ENCODE measurements at places on chromosomes 2 and 18.

DNA sequence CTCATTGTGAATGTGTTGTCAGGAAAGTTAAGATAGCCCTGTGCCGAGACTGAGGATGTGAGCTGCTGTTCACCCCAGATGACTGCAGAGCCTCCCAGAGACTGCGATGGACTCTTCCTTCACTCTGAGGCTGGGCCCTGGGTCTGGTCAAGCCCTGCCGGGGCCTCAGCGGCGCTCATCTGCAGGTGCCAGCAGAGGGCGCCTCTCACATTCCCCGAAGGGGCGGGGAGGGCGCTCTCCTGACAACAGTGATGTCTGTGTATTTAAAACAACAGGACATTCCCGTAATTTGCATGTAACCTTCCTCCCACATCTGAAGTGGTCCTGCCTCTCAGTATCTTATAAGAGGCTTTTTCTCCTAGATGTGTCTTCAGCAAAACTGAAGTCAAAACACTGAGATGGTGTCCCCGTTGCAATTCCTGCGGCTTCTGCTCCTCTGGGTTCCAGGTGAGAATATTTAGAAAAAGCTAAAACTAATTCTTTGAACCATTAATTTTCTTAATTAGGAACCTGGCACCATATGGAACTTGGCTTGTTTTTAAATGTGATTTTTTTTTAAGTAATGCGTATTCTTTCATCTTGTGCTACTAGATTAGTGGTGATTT is 1377.9 kb downstream of the RPIA start:
- peak; percentile 55 for DNase-seq

GRCh38 chr2:111923276-111923804 is 24.9 kb downstream of the MERTK start:
- no peak for DNase-seq

- no peak for DNase-seq
Measured at GRCh38 chr2:31256611-31257382, 22.8 kb downstream of the EHD3 start.

DNA sequence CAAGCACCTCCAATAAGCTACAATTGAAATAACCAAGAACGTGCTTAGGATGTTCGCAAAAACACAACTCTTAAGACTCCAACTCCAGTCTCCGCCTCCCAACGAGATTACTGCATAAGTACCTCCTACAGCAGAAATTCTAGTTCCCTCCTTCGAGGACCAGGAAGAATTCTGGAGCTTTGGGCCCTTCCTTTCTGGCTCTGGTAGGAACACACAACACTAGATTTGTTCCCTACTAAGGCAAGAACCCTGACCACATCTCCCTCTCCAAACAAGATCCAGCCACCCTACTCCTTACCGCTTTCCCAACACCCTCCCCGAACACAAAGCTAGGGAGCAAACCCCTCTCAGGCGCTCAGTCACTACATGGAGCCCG is 721 bp downstream of the ADAM17 start:
- peak; percentile 24 for DNase-seq

DNA sequence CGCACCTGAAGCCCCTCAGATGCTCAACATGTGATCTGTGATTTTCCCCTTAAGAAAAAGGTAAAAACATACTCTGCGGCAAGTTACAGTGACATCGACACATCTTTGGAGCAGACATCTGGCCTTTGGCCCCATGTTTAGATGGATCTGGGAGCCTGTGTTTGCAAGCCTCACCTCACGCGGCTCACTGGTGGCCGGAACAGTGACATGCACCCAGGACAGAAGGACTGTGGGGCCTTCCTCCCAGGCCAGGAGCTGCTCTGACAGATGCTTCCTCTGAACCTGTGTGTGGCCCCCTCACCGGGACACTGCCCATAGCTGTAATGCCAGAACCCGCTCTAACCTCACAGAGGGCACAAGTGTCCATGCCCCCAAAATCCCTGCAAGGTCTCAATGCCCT is 13.1 kb downstream of the PASK start:
- no peak for DNase-seq

DNA sequence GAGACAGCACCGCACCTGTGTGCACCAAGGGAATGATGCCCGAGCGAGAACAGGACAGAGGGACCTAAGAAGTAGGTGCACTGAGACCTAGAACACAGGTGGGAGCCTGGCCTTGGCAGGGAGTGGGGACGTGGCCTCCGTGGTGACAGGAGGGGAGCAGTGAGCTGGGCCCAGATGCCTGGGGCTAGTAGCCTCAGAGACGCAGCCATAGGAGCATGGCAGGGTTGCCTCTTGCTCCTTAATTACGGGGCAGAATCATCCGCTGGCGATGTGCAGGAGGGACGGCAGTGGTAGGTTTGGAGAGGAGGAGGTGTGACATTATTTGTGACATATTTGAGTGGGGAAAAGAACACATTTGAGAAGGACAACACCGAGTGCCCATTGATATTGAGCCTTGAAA is 57.0 kb upstream of the HPCAL1 start:
- DNase-seq: no peak

- no peak for DNase-seq
Measured at GRCh38 chr2:60832621-60833020, 48.8 kb upstream of the REL start.

DNA sequence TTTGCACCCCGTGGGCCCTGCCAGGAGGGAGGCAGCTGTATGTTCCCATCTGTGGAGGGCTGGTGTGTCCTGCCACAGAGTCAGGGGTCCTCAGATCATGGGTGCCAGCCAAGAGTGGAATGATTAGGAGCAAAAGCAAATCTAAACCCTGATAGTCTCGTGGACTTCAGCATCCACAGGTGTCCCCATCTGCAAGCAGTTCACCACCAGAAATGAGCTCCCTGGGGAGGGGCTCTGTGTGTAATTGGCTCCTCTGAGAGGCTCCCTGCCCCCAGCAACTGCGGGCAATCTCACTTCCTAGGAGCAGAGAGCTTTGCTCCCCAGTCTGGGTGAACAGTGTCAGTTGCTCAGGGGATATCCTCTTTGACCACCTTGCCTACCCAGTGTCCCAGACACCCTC is 78.1 kb downstream of the HNRNPLL start:
- DNase-seq: no peak

DNA sequence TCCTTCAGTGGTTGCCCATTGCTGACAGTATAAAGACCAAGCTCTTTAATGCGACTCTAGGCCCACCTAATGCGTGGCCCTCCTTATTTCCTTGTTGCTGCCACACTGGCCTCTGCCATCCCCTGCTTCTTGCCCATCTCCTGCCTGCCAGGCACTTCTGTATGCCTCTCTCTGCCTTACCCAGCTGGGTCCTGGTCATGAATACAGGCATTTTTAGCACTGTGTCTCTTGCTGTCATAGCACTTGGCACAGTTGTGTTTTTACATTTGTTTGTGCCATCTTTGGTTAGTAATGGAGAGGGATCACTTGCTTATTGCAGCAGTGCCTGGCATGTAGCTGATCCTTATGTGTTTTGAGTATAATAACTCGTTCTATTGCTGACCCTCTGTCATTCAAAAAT is 38.7 kb downstream of the MAP4K4 start:
- DNase-seq: no peak

DNA sequence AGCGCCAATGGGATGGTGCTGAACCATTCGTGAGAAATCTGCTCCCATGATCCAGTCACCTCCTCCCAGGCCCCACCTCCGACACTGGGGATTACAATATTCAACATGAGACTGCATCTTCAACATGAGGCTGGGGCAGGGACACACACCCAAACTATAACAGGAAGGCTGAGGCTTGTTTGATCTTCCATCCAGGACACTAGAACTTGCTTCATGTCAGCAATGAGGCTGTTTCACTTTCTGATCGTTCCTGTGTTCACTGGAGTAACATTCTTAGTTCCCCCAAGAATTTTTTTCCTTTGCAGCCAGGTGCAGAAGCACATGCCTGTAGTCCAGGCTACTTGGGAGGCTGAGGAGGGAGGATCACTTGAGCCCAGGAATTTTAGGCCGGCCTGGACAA is 30.8 kb upstream of the SOX11 start:
- no peak for DNase-seq
